NCI-H774 (cell line): ENCODE measurements at places on chromosomes 1 and 21.

- DNase-seq, result no peak
These were observed 10.9 kb downstream of the IRF2BP2 start for GRCh38 chr1:234598974-234599616.

DNA sequence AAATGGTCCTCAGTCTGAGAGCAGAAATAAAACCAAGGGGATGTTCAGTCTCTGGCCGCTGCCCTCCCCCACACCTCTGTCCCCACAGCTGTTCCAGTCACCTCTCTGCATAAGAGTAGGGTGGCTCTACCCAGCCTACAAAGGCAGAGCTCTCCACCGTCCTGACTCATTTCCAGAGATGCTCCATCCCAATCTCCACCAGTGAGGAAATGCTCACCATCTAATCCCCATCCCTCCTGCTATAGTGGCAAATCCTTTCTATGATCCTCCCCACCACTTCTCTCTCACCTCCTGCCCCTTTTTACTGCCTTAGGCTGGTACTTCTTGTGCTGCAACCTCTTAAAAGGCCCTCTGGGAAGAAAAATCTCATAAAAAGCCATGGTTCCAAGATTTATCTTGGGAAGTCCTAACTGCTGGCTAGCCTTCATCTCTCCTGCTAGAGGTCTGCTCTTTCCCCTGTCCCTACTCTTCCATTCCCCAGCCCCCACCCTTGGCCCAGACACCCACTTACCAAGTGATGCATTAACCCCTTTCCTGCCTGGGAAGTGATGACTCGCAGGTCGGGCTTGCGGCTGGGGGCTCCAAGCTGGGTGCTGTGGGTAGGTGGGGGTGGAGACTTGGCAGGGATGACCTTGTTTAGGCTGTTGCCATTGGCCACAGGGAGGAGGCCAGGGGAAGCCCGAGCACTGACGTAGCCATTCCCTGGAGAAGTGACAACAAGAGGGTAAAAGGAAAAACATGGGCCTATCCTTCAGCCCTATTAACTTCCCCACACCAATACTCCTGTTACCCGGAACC is 23.9 kb downstream of the MEF2D start:
- DNase-seq, result no peak

GRCh38 chr1:192709544-192709943 is 73.6 kb downstream of the RGS13 start:
- DNase-seq, result no peak

- no peak for DNase-seq
These were observed 118.7 kb upstream of the BARHL2 start for GRCh38 chr1:90835661-90836344.

DNA sequence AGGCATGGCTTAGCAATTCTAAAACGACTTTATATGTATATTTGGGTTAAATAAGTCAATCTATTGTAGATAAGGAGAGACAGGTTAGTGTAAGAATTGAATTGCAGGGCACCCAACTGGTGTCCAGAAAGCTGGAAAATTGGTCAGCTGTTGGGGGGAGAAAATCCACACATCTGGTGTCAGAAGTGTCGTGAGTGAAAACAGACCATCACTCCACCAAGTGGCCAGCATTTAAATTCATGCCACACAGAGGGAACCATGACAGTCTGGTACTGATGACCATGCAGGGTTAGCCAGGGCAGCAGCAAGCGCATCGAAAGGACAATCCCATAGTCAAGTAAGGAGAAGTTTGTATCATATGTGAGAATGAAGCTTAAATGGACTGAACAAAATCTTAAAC is 11.7 kb downstream of the LAX1 start:
- no peak for DNase-seq

- DNase-seq, result peak; percentile 78
These were observed 207.1 kb downstream of the SLC35F3 start for GRCh38 chr1:234111458-234112142.

- DNase-seq, result no peak
These were observed 23.9 kb upstream of the KCTD3 start for GRCh38 chr1:215543191-215543606.

GRCh38 chr1:39268112-39268581 is 63.7 kb downstream of the MACF1 start:
- peak; percentile 92 for DNase-seq

DNA sequence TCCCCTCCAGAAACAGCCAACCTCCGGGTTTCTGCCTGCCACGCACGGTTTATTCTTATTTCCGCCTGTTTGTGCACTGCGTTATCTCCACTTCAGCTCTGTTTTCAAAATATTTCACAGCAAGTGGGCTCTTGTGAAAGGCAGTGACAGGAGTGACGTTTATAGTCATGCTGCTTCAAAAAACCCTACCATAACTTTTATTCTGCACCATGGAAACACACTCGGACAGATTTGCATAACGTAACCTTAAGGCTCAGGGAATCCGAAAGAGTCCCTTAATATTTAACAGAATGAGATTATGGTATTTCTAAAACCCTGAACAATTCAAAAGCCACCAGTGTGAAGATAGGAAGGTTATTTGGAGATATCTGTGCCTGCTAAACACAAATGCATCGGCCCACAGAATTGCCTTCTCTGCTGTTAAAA is 782 bp upstream of the SDE2 start:
- DNase-seq, result no peak

- no peak for DNase-seq
These were observed 10.4 kb upstream of the GJA8 start for GRCh38 chr1:147892216-147892615.

- no peak for DNase-seq
These were observed 41.5 kb downstream of the MORN1 start for GRCh38 chr1:2349806-2350205.

DNA sequence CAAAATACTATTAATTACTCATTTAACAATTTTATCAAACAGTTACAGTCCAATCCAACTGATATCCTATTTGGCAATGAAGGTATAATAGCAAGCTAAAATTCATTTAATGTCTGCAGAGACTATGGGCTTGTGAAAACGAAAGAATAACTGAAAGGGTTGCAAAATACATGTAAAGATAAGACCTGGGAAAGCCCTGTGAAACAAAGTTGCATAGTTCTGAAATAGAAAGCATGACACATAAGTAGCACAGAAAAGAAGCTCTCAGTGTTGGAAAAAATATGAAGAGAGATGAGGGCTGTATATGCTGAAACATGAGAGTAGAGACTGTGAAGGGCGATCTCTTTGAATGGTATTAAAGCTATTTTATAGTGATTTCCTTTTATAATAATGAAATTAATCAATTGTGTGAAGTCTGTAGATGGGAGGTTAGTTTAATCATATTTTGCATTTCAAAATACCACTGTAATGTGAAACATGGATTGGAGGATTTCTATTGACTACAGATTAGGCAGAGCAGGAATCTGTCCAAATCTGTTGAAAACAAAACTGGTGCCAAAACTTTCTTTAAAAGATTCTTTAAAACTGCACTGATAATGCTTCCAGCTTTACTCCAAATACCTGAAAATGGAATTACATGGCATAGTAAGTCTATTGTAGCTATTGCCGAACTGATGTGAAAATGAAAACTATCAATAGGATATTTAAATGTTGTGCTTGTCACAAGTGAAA is 1518.9 kb upstream of the B3GALT2 start:
- DNase-seq, result no peak
